HepG2 (cell line): ENCODE measurements at places on chromosomes 3 and 15. TPM values are rescaled to one million over a fixed set of nuclear protein-coding genes. Genes with fewer than 3 reads are reported as not detected.

The ARHGEF26 gene
- polyA plus RNA-seq = 0.65 and 0.74 TPM in 2 replicates

- H3K4me3 ChIP-seq = no peak overlapping the region
- H3K27ac ChIP-seq = no peak overlapping the region
These were observed 552.2 kb upstream of the SUCLG2 start for GRCh38 chr3:68206524-68207117.

DNA sequence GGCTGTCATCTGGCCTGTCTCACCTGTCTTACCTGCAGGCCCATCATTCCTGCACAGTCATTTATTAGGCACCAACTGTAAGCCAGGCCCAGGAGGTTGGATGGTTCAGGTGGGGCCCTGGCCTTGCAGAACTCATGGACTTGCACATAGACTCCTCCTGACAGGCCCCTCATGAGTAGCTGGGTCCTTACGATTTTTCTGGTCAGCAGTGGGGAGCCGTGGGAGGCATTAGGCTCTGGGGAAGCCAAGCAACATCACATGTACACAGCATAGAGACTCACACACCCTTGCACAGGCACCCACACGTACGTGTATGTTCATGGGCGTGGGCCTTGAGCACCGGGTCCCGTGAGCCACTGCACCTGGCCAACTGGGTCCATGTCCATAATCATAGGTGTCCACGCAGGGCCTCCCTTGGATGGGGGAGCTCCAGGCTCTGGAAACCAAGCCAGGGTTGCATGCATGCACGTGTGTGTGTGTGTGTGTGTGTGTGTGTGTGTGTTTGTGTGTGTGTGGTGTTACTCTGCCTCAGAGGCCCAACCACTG lies 20.3 kb downstream of the CISH start:
- H3K4me1 ChIP-seq = peaks cover 90% of the 10 kb centered on the region
- H3K4me3 ChIP-seq = no peak overlapping the region
- no peaks in the 10 kb centered on the region for H3K27me3 ChIP-seq
- peak overlapping the region; percentile 60 for H3K27ac ChIP-seq

DNA sequence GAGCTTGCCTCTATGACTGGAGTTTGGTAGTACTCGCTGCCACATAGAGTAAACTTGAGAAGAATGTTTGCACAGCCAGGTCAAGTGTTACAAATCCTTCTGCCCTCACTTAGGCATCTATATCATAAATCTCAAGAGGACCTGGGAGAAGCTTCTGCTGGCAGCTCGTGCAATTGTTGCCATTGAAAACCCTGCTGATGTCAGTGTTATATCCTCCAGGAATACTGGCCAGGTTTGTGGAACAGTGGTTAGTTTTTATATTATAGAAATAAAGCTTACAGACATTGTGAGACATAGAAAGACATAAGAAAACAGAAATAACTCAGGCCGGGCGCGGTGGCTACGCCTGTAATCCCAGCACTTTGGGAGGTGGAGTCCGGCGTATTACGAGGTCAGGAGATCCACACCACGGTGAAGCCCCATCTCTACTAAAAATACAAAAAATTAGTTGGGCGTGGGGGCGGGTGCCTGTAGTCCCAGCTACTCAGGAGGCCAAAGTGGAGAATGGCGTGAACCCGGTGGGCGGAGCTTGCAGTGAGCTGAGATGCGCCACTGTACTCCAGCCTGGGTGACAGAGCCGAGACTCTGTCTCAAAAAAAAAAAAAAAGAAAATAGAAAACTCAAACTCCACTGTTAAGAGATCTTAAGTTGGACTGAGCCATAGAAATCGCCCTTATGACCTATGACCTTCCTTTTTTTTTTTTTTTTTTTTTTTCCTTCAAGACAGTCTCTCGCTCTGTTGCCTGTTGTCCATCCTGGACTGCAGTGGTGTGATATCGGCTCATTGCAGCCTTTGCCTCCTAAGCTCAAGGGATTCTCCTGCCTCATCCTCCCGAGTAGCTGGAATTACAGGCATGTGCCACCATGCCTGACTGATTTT lies 2.2 kb downstream of the RPSA start:
- DNase-seq = no peak
- peaks cover 14% of the 10 kb centered on the region for H3K36me3 ChIP-seq
- H3K4me1 ChIP-seq = peaks cover 65% of the 10 kb centered on the region
- no peak overlapping the region for H3K4me3 ChIP-seq
- peak overlapping the region; percentile 91 for H3K27ac ChIP-seq

GRCh38 chr3:113166719-113167492 lies 44.5 kb upstream of the BOC start:
- H3K27ac ChIP-seq = no peak overlapping the region
- no peak overlapping the region for H3K4me3 ChIP-seq
- no peaks in the 10 kb centered on the region for H3K36me3 ChIP-seq

DNA sequence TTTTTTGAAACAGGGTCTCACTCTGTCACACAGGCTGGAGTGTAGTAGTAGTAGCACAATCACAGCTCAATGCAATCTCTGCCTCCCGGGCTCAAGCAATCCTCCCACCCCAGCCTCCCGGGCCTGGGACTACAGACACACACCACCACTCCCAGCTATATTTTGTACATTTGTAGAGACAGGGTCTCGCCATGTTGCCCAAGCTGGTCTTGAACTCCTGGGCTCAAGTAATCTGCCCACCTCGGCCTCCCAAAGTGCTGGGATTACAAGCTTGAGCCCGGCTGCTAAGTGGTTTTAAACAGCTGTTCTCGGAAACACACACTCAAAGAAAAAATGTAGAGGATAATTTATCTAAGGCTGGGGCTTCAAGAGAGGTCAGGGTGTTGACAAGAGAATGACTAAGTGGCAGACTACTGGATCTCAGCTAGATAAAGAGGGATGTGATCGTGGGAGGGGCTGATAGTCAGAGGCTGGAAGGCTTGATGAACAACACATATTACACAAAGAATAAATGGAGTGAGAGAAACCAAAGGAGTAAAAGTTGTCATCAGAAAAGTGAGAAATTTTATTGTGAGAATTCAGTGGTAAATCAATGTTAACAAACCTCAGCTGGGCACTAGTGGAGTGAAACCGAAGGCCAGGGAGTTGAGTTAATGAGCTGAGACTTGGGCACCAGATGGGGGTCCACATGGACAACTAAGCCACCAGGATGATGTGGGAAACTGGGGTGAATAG lies 6.7 kb downstream of the CCR5AS start:
- no peaks in the 10 kb centered on the region for H3K36me3 ChIP-seq
- no peak overlapping the region for H3K4me3 ChIP-seq
- no peaks in the 10 kb centered on the region for H3K4me1 ChIP-seq

DNA sequence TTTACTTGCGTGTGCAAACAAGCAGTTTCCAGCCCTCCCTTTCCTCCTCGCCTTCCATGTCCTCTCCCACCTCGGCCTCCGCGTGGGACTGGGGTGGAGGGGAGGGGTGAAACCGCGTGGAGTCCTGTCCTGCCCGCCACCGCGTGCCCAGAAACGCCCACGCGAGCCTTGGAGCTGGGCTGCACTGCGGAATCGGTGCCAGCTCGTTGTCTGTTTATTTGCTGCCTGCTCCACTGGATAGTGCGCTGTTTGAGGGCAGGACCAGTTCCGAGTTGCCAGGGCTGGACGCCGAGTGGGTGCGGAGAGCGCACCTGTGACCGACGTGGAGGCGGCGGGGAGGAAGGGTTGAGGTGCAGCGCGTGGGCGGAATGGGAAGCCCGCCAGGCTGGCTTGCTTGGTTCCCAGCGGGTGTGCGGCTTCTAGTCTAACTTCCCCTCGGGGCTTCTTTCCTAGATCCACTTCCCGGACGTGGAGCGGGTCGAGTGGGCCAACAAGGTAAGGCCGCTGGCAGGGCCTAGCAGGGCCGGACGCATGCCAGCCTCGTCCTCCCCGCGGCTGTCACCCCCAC lies 17.3 kb downstream of the ESYT3 start:
- DNase-seq = no peak
- H3K36me3 ChIP-seq = no peaks in the 10 kb centered on the region; the same call in none of the 2 replicates
- no peak overlapping the region for H3K27ac ChIP-seq
- H3K4me3 ChIP-seq = no peak overlapping the region
- H3K4me1 ChIP-seq = no peaks in the 10 kb centered on the region
- H3K27me3 ChIP-seq = no peaks in the 10 kb centered on the region

The BNC1 gene
- polyA plus RNA-seq = not detected in 2 replicates

- no peak for DNase-seq
- no peak overlapping the region for H3K27ac ChIP-seq
- H3K4me1 ChIP-seq = peaks cover 36% of the 10 kb centered on the region
- H3K36me3 ChIP-seq = peaks cover 4% of the 10 kb centered on the region
- H3K4me3 ChIP-seq = peak overlapping the region; percentile 18
These were observed 2.5 kb downstream of the RSL24D1 start for GRCh38 chr15:55194256-55194655.

The CPN2 gene
- polyA plus RNA-seq = 26.7 and 29.3 TPM in 2 replicates

The HYKK gene
- 3.5 and 3.6 TPM in 2 replicates for polyA plus RNA-seq

- peaks cover 67% of the 10 kb centered on the region for H3K4me1 ChIP-seq
- H3K27me3 ChIP-seq = no peaks in the 10 kb centered on the region
- H3K36me3 ChIP-seq = no peaks in the 10 kb centered on the region
- peak overlapping the region; percentile 90 for H3K27ac ChIP-seq
These were observed 1.4 kb downstream of the USP3 start for GRCh38 chr15:63505842-63506222.

The FETUB gene
- 3.1 and 4.4 TPM in 2 replicates for polyA plus RNA-seq

The HYAL1 gene
- 193 and 218 TPM in 2 replicates for polyA plus RNA-seq

DNA sequence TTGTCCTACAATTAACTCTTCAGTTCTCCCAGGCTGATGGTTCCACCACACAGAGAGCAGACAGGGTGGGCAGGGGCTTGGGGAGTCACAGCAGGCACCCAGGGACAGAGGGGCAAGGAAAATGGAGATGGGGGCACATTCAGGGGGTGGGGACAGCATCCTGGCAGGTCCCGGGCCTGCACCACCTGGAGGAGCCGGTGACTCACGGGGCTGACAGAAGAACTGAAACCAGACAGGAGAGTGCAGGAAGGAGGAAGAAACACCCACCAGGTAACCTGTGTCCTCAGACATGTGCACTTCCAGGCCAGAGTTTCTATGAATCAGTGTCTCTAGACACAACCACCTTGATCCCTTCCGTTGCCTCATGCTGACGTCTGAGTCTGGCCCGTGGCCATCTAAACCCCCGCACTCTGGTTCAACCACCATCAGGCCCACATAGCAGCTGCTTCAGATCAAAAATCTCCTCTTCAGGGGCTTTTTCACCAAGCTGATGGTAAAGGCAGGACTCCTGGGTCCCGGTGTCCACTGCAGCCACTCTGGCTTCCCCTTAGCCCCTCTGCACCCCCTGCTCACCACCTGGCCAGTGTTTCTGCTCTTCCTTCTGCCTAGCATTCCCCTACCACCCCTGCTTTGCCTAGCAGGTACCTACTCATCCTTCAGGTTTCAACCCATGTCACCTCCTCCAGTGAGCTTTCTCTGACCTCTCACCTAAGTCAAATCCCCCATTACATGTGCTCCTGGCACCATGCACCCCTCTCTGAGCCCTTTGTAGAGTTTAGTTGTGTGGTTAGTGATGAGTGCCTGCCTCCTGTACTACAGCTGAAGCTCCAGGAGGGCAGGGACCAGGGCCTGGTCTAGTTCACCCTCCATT lies 16.5 kb upstream of the CYP11A1 start:
- DNase-seq = no peak
- H3K27me3 ChIP-seq = peaks cover 10% of the 10 kb centered on the region; the same call in 1 of the 3 replicates
- H3K36me3 ChIP-seq = no peaks in the 10 kb centered on the region

The PP2D1 gene
- not detected in 2 replicates for polyA plus RNA-seq

The PRSS50 gene
- not detected in 2 replicates for polyA plus RNA-seq

GRCh38 chr15:33782966-33783365 lies 185.3 kb upstream of the CHRM5 start:
- H3K4me1 ChIP-seq = no peaks in the 10 kb centered on the region
- no peaks in the 10 kb centered on the region for H3K36me3 ChIP-seq
- no peak overlapping the region for H3K27ac ChIP-seq
- DNase-seq = no peak
